Fibroblast of skin of abdomen (primary cell): ENCODE measurements at places on chromosomes 6 and 20.

GRCh38 chr6:124573953-124574352 lies 388.3 kb upstream of the RNF217 start:
- no peak for DNase-seq

DNA sequence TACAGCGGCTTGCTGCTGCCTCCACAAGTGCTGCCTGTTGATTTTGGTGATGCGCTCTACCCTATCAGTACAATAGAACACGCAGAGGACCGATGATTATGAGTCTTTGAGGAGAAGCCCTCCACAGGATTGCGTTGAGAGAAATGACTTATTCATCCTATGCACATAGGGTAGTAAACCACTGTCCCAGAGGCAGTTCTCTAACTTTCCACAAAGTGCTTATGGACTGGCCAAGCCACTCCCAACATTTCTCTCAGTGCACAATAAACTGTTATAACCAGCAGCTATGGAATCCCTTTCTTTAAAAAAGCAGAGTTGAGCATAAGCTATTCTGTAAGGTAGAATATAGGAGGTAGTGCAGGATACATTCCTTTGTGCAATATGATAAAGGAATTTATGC lies 48.2 kb upstream of the REV3L start:
- DNase-seq, result no peak

DNA sequence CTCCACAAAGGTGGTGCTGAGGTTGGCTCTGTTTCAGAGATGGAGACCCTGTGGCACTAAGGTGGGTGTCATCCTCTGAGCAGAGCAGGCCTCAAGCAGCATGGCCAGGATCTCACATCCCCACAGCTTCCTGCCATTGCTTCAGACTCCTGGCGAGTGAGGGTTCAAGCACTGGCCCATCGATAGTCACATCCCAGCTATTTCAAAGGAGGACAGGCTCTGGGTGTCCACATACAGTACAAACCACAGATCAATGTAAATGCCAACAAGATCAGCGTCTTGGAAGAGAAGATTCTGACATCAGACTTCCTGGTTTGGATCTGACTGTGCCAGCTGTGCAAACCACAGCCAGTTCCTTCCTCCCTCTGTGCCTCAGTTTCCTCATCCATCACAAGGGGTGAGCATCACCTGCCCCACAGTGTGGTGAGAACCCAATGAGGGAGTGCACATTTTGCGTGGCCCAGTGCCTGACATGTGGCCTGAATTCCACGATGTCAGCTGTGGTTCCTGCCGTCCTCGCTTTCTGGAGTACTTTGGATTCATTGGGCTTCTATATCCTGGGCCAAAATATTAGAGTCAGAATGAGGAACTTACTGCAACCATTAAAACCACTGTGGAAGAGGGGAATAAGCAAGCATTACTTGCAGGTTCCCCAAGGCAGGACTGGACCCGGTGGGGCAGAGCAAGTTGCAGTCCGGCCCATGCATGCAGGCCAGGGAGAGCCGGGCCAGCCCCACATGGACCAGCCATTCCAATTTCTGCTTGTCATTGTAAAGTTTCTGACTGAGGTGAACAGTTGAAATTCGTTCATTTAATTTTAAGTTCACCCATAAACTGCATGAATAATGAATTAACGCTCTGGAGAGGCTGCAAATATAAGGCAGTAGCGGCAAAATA lies 236.0 kb downstream of the TTLL2 start:
- no peak for DNase-seq

- no peak for DNase-seq
Measured at GRCh38 chr20:37895166-37895565, 7.8 kb upstream of the VSTM2L start.

- DNase-seq, result no peak
Measured at GRCh38 chr6:100226811-100227210, 232.8 kb upstream of the MCHR2 start.

GRCh38 chr20:364905-365794 lies 15.4 kb upstream of the TRIB3 start:
- no peak for DNase-seq

GRCh38 chr20:54608039-54608745 lies 132.8 kb downstream of the DOK5 start:
- DNase-seq, result no peak

DNA sequence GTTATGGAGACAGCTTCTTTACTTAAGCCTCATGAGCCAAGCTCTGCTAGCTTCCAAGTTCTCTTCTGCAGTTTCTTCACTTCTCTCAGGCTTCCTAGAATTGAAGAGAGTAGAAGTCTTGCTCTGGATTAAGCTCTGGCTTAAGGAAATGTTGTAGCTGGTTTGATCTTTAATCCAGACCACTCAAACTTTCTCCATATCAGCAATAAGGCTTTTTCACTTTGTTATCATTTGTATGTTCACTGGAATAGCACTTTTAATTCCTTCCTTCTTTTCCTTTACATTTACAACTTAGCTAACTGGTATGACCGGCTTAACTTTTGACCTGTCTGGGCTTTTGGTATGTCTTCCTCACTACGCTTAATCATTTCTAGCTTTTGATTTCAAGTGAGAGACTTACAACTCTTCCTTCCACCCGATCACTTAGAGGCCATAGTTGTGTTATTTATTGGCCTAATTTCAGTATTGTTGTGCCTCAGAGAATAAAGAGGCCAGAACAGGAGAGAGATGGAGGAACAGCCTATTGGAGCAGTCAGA lies 236.6 kb upstream of the BMP2 start:
- no peak for DNase-seq

GRCh38 chr20:36210436-36211021 lies 25.7 kb upstream of the AAR2 start:
- DNase-seq, result no peak

DNA sequence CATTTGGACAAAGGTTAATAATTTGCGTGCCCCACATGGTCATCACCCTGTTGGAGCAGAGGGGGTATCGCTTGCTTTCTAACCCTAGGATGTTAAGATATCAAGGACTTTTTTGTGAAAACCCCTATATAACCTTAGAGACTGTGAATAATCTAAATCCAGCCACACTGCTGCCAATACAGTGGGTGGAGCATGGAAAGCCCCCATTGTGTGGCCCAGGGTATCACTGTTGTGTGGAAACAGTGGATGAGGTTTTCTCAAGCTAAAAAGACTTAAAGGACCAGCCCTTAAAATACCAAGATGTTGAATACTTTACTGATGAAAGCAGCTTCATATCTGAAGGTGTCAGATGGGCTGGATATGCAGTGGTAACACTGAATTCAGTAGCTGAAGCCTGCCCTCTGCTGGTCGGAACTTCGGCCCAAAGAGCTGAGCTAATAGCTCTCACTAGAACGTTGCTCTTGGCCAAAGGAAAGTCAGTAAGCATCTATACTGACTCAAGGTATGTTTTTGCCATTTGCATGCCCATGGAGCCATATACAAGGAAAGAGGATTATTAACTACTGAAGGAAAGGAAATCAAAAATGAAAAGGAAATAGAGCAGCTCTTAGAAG lies 695.2 kb downstream of the PHF3 start:
- DNase-seq, result peak; percentile 60

DNA sequence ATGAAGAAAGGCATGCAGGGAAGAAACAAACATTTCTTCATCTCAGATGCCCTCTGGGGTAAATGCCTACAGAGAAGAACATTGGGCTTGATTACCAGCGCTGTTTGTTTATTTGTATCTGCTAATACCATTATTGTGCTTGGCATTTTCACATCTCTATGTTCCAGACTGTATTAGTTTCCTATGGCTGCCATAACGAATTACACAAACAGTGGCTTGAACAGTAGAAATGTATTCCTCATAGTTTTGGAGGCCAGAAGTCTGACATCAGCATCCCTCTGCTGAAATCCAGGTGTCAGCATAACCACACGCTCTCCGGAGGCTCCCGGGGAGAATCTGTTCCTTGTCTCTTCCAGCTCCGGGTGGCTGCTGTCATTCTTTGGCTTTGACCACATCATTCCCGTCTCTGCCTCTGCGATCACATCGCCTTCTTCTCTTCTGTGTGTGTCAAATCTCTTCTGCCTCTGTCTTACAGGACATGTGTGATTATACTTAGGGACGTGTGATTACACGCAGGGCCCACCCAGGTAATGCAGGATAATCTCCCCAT lies 241.6 kb upstream of the SUPT3H start:
- DNase-seq, result peak; percentile 74

- DNase-seq, result no peak
Measured at GRCh38 chr20:23455639-23456038, 3.0 kb upstream of the CST11 start.
